ENCODE measurements at places on chromosomes 12 and 14.

GRCh38 chr14:59148334-59148900 lies 40.0 kb upstream of the DAAM1 start:
- no peak for DNase-seq

- no peak for DNase-seq
Measured at GRCh38 chr12:32178341-32179010, 71.8 kb downstream of the BICD1 start.

GRCh38 chr14:68251769-68252100 lies 432.2 kb downstream of the RAD51B start:
- no peak for DNase-seq

DNA sequence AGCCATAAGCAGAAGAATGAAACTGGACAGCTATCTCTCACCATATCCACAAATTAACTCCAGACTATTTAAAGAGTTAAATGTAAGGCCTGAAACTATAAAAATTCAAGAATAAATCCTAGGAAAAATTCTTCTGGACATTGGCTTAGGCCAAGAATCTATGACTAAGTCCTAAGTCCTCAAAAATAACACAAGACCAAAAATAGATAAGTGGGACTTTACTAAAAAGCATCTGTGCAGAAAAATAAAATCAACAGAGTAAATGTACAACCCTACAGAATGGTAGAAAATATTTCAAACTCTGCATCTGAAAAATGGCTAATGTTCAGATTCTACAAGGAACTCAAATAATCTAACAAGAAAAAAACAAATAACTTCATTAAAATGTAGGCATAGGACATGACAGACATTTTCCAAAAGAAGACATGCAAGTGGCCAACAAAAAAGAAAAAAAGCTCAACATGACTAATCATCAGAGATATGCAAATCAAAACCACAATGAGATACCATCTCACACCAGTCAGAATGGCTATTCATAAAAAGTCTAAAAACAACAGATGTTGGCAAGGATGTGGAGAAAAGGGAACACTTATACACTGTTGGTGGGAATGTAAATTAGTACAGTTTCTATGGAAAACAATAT lies 61.0 kb upstream of the PPFIA2 start:
- DNase-seq = peak; percentile 42

DNA sequence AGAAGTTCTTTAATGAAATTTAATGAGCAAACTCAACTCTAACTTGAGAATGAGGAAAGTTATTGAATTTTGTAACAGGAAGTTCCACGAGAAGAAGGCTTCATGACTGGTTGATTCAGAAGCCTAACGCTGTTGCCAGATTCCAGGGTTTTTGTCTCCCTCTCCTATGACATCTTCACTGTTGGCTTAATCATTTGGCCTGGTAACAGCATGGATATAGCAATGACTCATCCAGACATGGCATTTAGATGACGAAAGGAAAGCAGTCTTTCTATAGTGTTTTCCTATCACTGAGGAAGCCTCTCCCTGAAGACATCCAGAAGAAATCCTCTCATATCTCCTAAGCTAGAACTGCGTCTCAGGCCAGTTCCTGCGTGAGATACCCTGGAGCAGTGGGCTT lies 9.4 kb upstream of the KCNA1 start:
- DNase-seq = peak; percentile 92

GRCh38 chr12:70854138-70854537 lies 66.4 kb downstream of the PTPRR start:
- DNase-seq = peak; percentile 15

- DNase-seq = peak; percentile 49
Measured at GRCh38 chr12:2291182-2291832, 238.5 kb downstream of the CACNA1C start.

- DNase-seq = peak; percentile 10
Measured at GRCh38 chr12:25573346-25573745, 20.3 kb upstream of the LMNTD1 start.

- peak; percentile 61 for DNase-seq
Measured at GRCh38 chr12:49019443-49020324, 1.1 kb upstream of the PRKAG1 start.

- DNase-seq = peak; percentile 75
Measured at GRCh38 chr12:51389302-51389999, 1.8 kb downstream of the GALNT6 start.

GRCh38 chr14:74089251-74090020 lies 4.7 kb downstream of the LIN52 start:
- DNase-seq = no peak

- DNase-seq = peak; percentile 35
Measured at GRCh38 chr14:55749201-55749812, 169.3 kb downstream of the KTN1 start.

DNA sequence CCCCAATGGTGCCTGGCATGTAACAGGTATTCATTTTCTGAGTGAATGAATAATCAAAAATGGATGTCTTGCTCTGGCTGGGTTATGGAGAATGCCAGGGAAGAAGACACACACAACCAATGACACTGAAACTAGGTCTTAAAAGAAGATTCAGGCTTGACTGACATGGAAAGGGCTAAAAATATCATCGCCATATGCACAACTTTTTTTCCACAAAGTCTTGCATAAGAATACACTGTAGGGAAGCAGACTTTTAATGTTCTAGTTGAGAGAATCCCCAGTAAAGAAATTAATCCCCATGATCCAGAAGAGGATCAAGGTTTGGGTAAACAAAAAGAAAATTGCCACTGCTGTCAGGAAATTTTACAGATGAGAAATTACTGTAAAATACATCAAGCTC lies 116.4 kb downstream of the SLC2A13 start:
- no peak for DNase-seq

DNA sequence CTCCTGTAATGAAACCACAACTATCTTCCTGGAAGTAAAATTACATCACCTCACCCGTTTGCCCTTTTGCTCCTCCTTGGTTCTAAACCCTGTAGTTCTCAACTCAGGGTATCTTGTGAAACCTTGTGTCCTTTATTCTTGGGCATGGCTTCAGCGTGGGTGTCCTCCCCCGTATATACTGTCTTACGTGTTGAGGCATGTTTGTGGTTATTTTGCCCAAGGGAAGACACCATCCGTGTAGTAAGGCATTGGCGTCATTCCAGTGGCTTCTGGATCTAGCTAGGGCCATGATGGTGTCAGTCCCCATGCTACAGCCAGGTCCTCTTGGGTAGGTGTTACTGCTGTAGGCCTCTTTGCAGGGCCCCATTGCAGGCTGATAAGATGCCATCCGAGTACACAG lies 115.4 kb downstream of the ZFP36L1 start:
- no peak for DNase-seq

DNA sequence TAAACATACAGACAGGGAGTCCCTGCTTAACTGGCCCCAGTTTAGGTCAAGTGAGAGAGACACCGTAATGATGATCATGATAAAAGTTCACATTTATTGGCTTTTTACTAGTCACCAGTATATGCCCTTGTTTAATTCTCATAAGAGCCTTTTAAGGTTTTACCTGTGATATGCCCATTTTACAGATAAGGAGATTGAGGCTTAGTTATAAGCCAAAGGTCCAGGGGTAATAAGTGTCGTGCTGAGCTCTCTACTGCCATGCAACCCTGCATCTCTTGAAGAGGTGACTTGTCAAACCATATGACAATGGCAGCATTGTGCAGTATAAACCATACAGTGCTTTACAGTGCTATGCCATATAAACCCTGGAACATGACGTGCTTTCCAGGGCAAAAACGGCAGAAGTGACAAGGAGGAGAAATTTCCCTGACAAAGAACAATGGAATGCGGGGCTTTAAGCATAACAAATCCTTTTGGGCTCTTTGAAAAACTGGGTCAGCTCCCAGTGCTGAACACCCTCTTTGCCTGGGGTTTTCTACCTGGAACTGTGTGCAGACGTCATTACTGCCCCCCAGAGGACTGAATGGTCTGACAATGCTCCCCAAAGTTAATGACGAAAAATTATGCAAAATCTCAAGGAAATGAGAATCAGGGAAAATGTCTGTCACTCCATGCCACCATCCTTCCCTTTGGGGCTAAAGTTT lies 59.7 kb upstream of the C14orf132 start:
- DNase-seq = peak; percentile 10

GRCh38 chr14:96754162-96754844 lies 42.9 kb upstream of the VRK1 start:
- DNase-seq = no peak
